ENCODE measurements at places on chromosomes 3 and 15.
A peak's percentile ranks its signal among the peaks of the same experiment; 100 is the strongest.

DNA sequence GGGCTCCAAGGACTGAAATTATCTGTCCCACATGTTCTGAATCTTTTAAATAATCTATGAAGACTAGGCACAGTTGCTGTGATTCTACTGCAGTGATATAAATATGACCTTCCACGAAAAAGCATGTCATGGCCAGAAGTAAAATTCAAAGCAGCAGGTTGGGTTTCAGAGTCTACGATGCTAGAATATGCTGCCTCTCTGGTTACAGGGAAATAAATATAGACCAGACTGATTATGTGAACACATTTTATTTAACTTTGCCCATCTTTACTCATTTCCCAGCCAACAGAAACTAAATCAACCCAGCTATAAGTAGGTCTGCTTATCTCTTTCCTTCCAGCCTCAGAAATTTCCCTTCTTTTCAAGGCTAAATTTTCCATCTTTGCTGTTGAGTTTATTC, 19.9 kb upstream of the TM6SF1 start:
- no peak for DNase-seq

DNA sequence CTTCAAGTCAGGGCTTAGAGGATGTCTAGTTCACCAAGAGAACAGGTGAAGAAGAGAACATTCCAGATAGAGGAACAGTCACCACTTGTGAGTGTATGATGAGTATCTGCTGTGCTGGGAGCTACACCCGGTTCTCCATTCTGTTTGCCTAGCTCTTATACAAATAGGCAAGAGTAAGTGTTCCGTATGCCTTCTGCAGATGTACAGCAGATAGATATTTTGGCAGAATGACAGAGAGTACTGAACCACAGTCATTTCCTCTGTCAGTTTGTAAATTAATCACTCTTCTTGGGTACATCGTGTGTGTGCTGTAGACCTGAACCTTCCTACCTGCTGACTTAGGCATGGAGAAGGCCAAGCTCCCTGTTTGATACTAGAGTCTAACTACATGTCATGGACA, 108.3 kb upstream of the CTDSPL start:
- no peak for DNase-seq

DNA sequence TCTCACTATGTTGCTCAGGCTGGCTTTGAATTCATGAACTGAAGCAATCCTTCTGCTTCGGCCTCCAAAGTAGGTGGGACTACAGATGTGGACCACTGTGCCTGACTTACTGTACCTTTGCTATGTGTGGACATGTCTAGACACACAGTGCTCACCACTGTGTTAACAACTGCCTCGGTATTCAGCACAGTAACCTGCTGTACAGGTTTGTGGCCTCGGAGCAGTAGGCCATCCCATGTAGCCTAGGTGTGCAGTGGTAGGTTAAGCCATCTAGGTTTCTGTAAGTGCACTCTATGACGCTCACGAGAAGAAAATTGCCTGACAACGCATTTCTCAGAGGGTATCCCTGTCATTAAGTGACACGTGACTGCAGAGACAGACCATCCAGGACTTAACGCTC, 70.3 kb downstream of the TAMM41 start:
- no peak for DNase-seq

DNA sequence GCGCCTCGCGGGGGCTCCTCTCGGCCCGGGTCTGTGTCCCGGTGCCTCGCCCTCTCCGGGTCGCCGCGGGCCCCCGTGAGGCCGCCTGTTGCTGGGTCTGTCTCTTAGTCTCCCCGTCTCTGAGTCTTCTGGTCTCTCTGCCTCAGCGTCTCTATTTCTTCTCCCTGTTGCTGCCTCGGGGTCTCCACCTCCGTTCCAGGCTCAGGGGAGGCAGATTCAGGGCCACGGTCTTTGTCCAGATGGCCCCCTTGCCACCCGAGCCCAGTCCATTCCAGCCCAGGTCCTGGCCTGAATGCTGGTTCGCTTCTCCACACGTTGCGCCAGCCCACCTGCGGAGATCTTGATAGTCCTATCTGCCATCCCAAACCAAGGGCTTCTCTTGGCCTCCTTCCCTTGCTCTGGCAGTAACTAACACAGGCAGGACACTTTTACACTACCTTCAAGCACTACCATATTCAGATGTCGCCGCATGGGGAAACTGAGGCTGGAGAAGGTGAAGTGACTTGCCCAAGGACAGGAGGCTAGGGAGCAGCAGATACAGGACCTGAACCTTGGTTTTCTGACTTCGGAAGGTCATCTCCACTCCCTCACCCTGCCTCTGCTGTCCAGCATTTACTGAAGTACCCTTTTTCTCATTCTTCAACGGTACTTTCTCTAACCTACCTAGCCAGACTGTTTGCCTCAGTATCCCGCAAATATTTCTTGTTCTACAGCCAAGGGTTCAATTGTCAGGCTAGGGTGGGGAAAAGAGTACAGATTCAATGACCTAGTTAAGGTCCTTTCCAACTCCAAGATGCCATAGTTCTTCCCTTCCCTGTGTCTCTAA, 616 bp upstream of the IGDCC4 start:
- DNase-seq: no peak

DNA sequence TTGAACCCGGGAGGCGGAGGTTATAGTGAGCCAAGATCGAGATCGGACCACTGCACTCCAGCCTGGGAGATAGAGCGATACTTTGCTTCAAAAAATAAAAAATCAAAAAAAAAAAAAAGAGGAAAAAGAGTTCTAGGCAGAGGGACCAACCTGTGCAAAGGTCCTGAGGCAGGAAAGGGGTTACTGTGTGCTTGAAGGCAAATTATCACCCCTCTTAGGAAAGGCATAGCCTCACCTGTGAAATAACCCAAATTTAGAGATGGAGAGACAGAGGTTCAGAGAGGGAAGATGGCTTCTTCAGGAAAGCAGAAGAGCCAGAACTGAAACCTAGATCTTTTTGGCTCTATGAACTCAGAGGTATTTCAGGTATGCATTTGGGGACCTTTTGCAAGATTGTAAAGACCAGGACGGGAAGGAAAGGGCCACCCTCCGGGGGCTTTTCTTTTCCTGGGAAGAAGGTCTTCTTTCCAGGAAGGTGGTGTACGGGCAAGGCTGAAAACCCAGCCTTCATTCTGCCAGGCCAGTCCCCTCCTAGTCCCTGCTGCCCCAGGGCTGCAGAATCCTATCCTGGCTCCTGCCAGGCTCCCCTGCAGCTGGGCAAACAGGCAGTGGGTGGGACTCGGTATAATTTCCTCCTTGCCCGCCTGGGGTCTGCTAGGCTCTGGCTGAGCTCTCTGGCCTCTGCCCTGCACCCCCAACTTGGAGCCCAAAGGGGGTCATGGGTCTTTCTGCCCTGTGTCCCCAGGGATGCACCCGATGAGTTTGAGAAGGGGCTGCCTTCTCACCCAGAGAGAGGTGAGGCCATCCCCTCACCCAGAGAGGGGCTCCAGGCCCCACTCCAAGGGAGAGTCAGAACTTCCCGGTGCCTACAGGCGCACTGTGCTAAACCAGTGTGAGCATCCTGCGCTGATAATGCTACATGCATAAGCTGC, 14.4 kb upstream of the CSK start:
- no peak for DNase-seq

GRCh38 chr3:106348139-106348690, 479.4 kb upstream of the CBLB start:
- DNase-seq: no peak

GRCh38 chr3:160343132-160343531, 55.9 kb downstream of the IFT80 start:
- DNase-seq: peak; percentile 2

DNA sequence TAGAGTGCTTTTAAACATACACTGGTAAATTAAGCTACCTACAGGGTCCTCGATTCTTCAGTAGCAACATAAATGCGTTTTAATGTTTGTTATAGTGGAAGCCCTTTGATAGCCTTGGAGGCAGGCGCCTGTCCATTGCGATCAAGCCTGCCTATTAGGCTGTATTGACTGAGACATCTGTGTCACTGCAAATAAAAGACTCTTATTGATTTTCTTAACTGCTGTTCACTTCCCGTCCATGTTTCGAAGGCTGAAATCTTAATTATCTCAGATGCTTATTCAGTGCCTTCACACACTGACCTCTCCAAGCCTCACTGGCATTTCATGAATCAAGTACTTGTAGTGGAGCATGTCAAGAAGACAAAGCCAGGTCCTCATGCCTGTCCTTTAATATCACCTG, 51.1 kb downstream of the MAP2K5 start:
- DNase-seq: no peak

GRCh38 chr3:186012137-186012536, 74.3 kb upstream of the TRA2B start:
- no peak for DNase-seq

DNA sequence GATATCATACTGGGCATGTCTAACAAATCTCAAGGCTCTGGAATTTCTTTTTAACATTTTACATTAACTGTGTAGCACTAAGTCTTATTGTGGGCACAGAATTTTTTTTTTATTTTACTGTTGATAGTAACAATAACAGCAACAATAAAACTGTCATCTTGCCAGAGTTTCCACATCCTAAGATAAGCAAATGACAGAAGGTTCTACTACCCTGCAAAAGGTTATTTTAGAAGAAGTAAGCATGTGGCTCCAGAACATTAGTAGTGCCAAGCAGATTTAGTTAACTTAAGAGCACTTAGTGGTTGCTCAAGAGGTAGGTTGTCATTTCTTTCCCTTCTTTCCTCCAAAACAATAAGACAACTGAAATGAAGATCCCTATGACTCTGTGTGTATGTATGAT, 743.0 kb upstream of the CBLB start:
- no peak for DNase-seq

DNA sequence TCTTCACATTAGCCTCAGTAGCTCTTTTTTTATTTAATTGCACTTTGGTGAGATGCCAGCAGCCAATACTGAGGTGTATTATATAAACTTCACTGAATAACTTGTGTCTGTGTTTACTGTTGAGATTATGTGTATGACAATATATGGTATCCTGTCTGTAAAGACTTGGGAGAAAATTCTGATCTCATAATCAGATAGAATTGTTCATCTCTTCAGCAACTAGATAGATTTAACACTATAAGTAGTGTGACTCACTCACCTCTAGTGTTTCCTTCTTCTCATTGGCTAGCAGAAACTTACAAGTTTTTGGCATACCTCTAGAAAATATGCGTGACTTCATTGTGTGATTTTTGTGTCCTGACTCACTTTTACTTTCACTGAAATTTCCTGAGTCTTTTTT, 67.6 kb upstream of the TGFBR2 start:
- DNase-seq: peak; percentile 77

- peak; percentile 56 for DNase-seq
Observed at GRCh38 chr3:102206511-102207031, 228.2 kb upstream of the ZPLD1 start.

DNA sequence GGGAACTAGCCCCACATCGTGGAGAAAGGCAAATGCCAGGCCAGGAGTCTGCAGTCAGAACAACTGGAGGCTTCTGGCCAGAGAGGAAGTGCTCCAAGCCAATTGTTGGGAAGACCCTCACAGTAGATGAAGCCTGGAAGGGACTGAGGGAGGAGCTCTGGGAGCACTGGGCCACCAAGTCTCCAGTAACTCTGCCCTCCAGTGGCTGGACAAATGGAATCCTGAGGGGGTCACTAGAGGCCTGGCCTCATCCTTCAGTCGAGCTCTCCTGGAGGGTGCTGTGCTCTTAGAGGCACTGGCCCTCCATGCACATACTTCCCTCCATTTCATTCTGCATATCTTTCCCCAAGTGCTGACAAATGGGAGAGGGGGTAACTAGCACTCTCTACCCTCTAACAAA, 103.0 kb downstream of the MYLK start:
- DNase-seq: no peak

GRCh38 chr3:184648636-184649035, 63.2 kb downstream of the MAGEF1 start:
- DNase-seq: no peak

DNA sequence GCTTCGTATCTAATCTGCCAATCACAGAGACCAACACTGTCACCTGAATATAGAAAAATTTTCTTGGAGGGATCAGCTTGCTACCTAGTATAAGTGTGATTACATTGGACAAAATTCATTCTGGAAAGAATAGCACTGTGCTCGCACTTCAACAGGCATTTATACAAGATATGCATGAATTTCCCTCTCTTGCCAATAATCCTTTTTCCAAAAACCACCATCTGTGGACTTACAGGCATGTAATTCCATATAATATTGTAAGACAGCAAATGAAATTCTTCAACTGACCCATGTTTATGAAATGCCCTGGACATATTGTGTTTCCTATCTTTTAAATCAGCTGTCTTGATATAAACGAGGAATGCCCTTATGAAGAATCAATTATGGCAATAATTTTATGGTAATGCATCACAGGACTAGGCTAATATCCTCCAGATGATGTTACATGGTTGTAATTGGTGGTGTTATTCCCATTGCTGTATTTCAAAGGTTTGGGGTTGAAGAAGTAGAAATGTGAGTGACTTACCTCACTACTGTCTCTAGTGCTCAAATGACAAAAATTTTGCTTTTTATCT, 861.4 kb upstream of the NECTIN3 start:
- no peak for DNase-seq

DNA sequence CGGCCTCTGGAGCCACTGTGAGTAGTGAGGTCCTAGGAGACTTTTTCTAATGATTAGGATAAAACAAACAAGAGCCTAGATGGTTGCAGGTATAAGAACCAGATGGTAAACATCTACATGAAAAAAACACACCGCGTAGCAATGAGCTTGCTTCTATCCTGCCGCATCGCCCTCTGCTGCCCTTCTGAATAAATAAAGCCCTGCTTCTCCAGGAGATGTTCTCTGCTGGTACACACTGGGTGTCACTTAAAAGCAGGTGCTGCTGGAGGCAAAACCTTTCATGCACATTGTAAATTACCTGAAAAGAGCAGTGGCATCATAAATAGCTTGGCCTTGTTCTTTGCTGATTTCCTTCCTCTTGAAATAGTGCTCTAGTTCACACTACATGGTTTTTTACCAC, 164.4 kb upstream of the TOPAZ1 start:
- DNase-seq: no peak

DNA sequence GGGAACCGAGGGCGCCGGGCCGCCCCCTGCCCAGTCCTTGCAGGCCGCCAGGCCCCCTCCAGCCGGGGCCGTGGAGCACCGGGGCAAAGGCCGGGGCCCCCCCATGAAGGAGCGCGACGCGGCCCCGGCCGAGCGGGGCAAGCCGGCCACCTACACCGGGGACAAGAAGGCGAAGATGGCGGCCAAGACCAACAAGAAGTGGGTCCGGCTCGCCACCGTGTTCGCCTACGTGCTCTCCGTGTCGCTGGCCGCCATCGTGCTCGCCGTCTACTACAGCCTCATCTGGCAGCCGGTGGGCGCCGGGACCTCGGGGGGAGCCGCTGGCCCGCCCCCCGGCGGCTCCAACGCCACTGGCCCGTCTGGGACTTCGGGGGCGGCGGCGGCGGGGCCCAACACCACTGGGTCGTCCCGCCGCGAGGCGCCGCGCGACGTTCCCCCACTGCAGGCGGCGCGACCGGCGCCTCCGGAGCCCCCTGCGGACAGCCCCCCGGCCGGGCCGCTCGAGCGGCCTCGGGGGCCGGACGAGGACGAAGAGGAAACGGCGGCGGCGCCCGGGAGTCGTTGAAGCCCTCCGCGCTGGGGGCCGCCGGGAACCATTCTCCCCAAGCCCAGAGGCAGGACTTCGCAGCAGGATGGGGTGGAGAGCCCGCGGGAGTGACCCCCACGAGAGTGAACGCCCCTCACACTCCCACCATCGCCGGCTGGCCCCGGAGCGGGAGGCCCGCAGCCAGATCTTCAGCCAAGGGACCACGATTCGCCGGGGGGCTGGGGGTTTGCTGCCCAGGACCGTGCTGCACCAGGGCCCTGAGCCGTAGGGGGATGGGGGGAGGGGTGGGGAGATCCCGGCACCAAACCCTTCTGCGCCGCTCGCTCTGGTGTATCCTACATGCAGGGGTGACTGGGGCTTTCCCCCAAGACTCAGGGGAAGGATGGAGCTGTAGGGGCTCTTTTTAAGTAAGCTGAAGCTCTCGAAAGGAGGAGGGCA, 753 bp downstream of the INAFM2 start:
- DNase-seq: no peak
